ENCODE measurements at places on chromosomes 6 and 20. TPM values are rescaled to one million over a fixed set of nuclear protein-coding genes. Genes with fewer than 3 reads are reported as not detected.

DNA sequence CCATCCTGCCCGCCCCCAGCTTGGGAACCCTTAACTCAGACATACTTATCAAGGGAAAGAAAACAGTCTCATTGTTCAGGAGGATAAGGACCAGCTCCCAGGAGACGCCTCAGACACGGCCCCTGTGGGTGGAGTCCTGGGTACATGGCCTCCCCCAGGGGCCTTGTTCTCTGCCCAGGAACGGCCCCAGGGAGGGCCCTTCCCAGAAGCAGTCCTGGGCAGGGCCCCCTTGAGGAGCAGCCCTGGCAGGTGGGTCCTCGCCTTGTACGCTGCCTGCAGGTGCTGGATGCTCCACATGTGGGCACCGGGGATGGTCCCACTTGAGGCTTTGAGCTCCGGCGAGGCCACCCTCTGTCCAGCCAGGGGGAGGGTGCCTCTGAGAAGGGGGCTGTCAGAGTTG lies 4.5 kb upstream of the GATA5 start:
- no peak for DNase-seq

DNA sequence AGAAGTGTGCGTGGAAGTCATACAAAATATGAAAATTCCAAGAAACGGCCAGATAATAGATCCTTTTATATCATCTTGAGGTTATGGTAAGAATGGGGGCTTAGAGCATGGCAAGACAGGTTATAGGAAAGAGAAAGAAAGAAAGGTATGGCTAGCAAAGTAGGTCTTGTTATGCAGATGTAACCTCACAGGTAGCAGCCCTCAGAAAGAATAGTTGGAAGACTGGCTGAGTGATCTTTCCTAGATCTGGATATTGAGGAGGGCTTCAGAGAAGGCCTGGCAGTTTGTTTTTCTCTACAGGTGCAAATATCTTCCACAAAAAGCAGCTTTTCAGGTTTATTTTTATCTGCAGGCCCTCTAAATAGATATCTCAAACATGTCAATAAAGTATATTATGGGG lies 679.5 kb downstream of the KHDRBS2 start:
- DNase-seq: no peak

- no peak for DNase-seq
Observed at GRCh38 chr6:44478158-44478557, 90.7 kb downstream of the CDC5L start.

Gene KCNG1
- 20.3 TPM for total RNA-seq

DNA sequence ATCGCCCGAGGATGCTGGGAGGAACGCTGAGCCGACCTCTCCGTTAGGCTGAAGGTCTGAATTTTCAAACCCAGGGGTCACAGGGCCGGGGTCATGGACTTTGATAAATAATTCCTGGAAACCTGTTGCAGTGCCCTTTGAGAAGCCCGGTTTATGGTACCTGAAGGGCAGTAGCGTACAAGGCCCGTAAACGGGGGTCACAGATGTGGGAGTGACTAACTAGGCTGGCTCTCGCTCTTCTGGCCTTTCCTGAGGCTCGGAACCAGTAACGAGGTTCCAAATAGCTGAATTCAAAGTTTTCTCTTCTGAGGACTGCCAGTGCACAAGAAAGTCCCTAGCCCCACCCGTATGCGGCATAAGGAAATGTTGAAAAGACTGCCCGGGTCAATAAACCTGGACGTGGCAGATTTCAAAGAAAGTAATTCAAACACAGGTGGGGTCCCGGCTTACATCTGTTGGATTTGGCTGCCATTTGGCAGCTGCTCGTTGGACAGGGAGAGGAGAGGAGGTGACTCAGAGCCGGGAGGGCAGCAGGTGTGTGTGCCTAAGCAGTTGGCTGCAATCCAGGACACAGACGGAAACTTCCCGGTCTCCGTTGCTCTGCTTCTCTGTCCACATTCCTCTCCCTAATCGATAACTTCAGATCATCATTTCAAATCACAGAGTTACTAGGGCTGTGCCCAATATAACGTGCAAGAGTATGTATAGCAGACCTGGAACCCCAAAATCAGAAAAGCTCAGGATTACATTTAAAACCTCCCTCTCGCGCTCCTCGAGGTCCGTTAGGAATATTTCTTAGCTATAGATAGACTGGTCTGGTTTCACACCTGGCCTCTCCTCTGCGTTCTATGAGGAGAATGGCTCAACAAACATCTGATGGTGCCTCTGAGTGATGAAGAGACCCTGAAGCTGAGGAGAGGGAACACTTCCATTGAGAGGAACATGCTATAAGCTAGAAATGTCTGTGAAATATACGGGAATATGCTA lies 765 bp upstream of the GMDS start:
- DNase-seq: no peak

Data from B cell (primary cell).